ENCODE measurements at places on chromosomes 2 and 18. TPM values are rescaled to one million over a fixed set of nuclear protein-coding genes. Genes with fewer than 3 reads are reported as not detected.

Gene RNF125
- 35.3 TPM for total RNA-seq

Gene C1QL2
- total RNA-seq = not detected

GRCh38 chr2:224278531-224278930, 123.4 kb downstream of the FAM124B start:
- no peak for DNase-seq

DNA sequence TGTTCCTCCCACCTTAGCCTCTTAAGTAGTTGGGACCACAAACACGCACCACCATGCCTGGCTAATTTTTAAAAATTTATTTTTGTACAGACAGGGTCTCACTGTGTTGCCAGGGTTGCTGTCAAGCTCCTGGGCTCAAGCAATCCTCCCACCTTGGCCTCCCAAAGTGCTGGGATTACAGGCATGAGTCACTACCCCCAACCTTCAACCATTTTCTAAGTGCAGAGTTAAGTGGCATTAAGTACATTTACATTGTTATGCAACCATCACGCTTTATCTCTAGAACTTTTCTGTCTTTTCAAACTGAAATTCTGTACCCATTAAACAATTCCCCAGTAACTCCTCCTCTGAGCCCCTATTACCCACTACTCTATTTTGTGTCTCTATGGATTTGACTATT, 45.9 kb upstream of the AFF3 start:
- DNase-seq = no peak

- no peak for DNase-seq
Measured at GRCh38 chr2:166230724-166231070, 102.9 kb upstream of the SCN1A start.

DNA sequence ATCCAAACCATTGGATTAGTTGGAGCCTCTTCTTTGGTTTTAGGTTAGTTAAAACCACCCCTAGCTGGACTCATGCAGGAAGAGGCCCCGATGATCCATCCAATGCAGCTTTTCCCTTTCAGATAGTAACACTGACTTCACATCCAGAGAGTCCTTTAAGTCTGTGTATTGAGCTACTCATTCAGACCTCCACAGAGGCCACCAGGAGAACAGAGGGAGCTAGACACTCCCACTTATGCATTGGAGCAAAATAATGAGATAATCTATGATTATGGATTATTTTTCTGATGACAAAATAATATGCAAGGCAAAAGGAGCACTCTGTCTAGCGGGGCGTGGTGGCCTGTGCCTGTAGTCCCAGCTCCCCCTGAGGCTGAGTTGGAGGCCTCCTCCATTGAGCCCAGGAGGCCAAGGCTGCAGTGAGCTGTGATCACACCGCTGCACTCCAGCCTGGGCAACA, 1.6 kb upstream of the ROCK2 start:
- DNase-seq = no peak

DNA sequence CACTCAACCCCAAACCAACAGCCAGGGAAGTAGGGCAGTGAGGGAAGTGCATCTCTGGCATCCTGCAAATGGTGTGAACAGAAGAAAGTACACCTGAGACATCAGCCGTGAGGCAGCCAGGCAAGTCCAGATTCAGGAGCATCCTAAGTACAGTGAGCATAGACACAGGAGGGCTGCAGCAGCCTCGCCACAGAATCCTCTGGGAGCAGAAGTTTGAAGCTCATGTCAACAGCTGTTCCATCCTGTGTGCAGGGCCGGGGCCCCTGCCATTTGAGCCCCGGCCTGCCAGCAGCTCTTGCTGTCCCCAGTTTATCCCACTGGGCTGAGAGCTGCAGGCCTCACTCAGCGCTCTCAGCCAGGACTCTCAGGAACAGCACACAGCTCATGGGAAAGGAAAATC, 14.5 kb downstream of the LOXHD1 start:
- DNase-seq = no peak

Gene RAB6C
- not detected for total RNA-seq

Gene CPO
- 0.51 TPM for total RNA-seq
